ENCODE measurements at places on chromosomes 2 and 18. TPM values are rescaled to one million over a fixed set of nuclear protein-coding genes. Genes with fewer than 3 reads are reported as not detected.
A peak's percentile ranks its signal among the peaks of the same experiment; 100 is the strongest.

The PTH2R gene
- total RNA-seq: not detected

DNA sequence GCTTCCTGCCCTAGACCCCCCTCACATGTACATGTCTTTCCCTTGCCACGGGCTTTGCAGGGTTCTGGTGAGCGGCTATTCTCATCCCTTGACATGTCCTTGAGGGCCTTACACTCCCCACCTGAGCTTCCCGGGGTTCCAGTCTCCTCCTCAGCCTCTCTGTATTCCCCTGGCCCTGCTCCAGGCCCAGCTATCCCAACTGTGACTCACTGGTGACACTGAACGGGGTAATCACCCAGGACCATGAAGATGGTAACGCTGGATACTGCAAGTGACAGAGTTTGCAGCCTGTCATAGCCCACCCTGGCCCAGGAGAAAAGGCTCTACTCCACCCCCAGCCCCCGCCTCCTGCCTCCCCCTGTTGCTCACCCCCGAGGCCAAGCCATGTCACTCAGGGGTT, 27.3 kb downstream of the KIF3C start:
- DNase-seq: no peak

- DNase-seq: no peak
Measured at GRCh38 chr18:43382641-43383403, 105.5 kb upstream of the SYT4 start.

- DNase-seq: no peak
Measured at GRCh38 chr2:17517481-17518211, 594 bp downstream of the RAD51AP2 start.

GRCh38 chr2:11744631-11745394, 1.6 kb upstream of the LPIN1 start:
- no peak for DNase-seq

GRCh38 chr2:217933617-217933993, 69.2 kb downstream of the TNS1 start:
- no peak for DNase-seq

- no peak for DNase-seq
Measured at GRCh38 chr18:22838639-22839277, 94.4 kb upstream of the RBBP8 start.

DNA sequence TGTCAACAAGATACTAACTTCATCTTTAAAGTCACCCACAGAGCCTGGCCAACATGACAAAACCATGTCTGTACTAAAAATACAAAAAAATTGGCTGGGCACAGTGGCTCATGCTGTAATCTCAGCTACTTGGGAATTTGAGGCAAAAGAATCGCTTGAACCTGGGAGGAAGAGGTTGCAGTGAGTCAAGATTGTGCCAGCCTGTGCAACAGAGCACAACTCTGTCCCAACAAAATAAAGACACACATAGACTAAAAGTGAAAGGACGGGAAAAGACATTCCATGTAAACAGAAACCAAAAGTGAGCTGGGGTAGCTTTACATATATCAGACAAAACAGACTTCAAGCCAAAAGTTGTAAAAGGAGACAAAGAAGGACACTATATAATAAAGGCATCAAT, 34.8 kb downstream of the USP34 start:
- DNase-seq: no peak

The FAP gene
- 1.6 TPM for total RNA-seq

DNA sequence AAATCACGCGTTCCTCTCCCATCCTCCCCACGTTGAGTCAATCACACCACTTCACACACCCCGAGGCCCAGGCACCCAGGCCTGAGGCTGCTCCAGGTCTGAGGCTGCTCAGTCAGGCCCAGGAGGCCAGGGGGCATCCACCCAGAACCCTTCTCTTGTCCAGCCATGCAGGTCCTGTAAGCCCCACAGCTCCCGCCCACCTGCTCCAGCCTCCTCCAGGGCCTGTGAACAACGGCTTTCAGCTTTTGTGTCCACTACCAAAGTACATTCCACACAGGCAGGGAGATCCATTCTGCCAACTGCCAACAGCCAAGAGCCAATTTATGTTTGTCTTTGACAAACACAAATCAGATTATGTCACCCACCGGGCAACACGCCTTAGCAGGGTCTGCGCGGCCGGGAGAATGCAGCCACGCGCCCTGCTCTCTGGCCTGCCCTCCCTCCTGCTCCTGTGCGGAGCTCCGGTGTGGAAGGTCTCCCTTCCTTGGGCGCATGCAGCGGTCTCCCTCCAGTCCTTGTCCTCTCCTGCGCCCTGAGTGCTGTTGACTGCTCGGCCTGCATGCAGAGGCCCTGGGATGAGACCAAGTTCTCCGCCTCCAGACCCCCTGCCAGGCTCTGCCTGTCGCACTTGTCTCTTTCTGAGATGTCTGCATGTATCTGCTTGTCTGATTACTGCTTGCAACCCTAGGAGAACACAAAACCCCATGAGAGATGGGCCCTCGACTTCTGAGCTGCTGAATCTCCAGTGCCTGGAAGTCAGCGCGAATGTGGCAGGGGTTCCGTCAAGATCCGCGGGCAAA, 146.6 kb downstream of the ZNF516 start:
- DNase-seq: no peak

The DIPK1C gene
- total RNA-seq: 2.9 TPM

GRCh38 chr18:55579501-55580270, 8.3 kb downstream of the TCF4 start:
- DNase-seq: no peak

GRCh38 chr2:38751596-38752410, 642 bp upstream of the SRSF7 start:
- DNase-seq: no peak

The MROH2A gene
- total RNA-seq: not detected

GRCh38 chr2:178428396-178428806, 22.6 kb downstream of the PRKRA start:
- DNase-seq: no peak

DNA sequence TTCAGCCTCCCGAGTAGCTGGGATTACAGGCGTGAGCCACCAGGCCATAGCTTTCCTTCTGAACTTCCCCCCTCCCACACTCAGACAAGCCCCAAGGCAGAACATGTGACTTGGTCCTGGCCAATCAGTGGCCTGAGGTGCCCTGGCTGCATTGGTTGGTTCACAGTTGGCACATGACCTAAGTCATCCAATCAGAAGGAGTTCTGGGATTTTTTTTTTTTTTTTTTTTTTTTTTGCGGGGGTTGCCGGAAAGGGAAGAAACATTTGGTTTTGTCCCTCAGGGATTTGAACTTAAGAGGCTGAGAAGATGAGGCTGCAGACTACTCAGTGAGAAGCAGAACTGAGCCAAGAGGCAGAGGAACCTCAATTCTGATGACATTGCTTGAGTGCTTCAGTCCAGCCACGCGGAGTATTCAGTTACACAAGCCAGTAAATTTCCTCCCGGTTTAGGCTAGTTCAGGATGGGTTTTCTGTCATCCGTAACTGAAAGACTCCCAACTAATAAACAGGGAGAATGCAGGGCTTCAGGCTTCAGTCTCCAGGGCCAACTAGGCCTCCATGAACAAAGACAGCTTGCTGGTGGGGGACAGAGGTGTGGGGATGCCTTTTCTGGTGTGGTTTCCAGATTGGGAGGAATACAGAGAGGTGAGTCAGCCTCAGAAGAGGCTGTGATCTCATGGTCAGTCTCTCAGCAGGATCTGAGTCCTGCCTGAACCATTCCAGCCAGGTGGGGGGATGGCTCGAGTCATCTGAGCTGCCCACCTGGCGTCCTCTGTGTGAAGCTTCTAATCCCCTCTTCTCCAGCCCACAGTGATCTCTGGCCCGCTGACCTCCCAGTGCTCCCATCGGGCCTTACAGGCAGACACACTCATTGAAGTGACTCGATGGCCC, 9.2 kb downstream of the PTMA start:
- DNase-seq: no peak

DNA sequence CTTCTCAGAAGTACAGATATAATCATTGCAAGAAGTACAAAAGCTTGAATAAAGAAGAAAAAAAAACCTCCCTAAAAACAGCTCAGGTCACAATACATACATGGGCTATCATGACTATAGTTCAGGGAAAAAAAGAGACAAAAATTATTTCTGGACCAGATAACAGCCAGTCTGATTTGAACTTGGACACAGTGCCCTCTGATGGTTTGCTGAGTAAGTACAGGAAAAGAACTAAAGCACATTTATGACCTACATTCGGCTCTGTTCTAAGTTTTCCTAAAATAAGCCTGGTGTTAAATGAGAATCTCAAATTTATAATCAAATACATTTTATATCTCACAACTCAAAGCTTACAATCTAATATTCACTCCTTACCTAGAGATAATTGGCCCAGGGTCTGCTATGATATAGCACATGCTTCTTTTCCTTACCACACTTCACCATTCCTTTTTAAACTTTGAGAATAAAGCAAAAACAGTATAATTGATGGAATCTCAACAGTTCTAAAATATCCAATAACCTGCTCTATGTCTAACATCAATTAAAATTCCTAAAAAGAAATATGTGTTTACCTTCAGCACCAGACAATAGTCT, 81.1 kb downstream of the RAPH1 start:
- peak; percentile 36 for DNase-seq

DNA sequence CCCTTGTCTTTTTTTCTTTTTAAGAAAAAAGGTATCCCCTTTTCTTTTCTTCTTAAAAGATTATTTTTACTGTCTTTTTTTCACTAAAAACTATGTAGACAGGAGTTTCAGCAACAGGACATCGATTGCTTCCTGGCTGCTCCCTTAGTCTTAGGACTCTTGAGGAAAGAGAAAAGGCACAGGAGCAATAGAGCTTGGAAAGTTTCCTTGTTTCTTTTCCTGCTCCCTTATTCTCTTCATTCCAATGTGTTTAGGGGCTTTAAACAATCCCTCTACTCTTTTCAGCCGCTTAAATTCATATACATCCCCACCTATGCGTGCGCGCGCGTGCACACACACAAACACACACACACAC, 225.9 kb upstream of the FBXO11 start:
- DNase-seq: no peak

GRCh38 chr2:9112079-9112721, 94.4 kb upstream of the ASAP2 start:
- DNase-seq: no peak

The POTEF gene
- total RNA-seq: not detected

The MATN3 gene
- total RNA-seq: not detected

GRCh38 chr2:41948397-41948763, 99.4 kb upstream of the PKDCC start:
- no peak for DNase-seq

Measured in heart right ventricle (tissue), 16 donors.